ENCODE measurements at places on chromosomes 12 and 14. TPM values are rescaled to one million over a fixed set of nuclear protein-coding genes. Genes with fewer than 3 reads are reported as not detected.

DNA sequence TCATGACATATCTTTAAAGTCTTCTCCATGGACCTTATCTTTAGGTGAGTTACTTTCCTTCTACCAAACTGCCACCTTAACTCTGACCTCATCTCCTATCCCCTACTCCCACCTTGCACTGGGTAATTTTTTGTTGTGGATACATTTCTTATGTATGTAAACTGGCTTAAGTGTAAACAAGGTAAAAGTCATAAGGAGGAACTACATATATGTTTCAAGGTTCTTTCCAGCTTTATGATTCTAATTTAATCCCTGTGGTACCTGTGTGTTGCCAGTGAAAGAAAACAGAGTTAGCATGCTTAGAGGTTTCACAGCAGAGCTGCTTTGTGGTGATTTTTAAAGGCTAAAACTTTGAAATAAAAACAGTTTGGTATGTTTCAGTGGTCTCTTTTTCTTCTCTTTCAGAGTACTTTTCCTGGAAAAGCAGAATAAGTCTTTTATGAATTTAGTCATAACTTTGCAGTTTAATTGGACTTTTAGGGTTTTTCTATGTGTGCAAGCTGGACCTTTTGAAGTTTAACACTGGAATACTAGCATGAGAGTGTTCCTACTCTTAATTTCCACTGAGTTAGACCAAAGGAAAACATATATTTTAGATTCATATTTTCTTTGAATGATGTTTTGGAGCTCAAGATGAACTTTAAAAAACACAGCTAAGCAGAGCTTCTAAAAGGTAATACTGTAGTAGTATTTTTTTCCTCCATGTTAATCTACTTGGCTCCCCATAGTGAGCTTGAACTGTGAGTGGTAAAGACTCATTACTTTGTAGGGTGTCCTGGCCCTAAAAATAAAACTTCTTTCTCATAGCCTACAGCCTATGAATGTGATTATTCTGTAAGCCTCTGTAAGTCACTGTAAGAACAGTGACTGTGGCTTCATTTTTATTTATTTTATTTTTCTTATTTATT, 105.4 kb downstream of the FUT8 start:
- H3K27ac ChIP-seq, result no peak overlapping the region
- DNase-seq, result no peak
- no peaks in the 10 kb centered on the region for H3K36me3 ChIP-seq
- no peak overlapping the region for H3K4me3 ChIP-seq

- no peak overlapping the region for H3K4me3 ChIP-seq
- no peaks in the 10 kb centered on the region for H3K27me3 ChIP-seq
- H3K36me3 ChIP-seq, result no peaks in the 10 kb centered on the region
- DNase-seq, result peak; percentile 55
Measured at GRCh38 chr14:84442521-84442920, 1087.4 kb upstream of the FLRT2 start.

- H3K4me3 ChIP-seq, result no peak overlapping the region
- no peaks in the 10 kb centered on the region for H3K36me3 ChIP-seq
- H3K4me1 ChIP-seq, result no peaks in the 10 kb centered on the region
- no peak for DNase-seq
- peak overlapping the region; percentile 51 for H3K27ac ChIP-seq
Measured at GRCh38 chr12:74983917-74984316, 225.7 kb downstream of the KCNC2 start.

DNA sequence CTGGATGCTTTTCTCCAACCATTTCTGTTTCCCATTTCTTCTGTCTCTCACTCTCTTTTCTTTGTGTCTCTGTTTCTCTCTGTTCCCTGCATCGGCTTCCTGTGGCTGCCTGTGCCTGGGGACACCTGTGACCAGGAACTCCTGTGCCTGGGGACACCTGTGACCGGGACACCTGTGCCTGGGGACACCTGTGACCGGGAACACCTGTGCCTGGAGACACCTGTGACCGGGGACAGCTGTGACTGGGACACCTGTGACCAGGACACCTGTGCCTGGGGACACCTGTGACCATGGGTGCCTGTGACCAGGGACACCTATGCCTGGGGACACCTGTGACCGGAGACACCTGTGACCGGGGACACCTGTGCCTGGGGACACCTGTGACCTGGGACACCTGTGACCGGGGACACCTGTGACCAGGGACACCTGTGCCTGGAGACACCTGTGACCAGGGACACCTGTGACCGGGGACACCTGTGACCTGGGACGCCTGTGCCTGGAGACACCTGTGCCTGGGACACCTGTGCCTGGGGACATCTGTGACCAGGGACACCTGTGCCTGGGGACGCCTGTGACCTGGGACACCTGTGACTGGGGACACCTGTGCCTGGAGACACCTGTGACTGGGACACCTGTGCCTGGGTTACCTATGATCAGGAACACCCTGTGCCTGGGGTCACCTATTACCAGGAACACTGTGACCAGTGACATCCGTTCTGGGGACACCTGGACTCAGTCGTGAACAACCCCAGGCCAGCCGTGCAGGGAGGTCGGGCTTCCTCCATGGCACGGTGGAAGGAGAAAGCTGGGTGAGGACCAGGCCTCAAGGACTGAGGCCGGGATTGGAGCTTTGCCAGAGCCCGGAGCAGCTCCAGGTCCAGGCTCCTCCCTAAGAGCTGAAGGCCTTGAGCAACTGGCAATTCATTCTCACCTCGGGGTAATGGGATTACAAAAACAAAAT, 23.4 kb upstream of the FBRSL1 start:
- no peak for DNase-seq
- H3K27me3 ChIP-seq, result no peaks in the 10 kb centered on the region
- no peak overlapping the region for H3K27ac ChIP-seq
- H3K36me3 ChIP-seq, result no peaks in the 10 kb centered on the region

GRCh38 chr12:68048648-68049297, 59.5 kb downstream of the IFNG-AS1 start:
- no peak for DNase-seq
- H3K36me3 ChIP-seq, result no peaks in the 10 kb centered on the region
- no peaks in the 10 kb centered on the region for H3K27me3 ChIP-seq
- H3K4me1 ChIP-seq, result no peaks in the 10 kb centered on the region
- H3K4me3 ChIP-seq, result no peak overlapping the region
- H3K27ac ChIP-seq, result no peak overlapping the region

Gene BCL11B
- total RNA-seq, result 1.3 TPM

Gene METTL1
- total RNA-seq, result 37.9 TPM

GRCh38 chr14:36069535-36069900, 107.0 kb downstream of the PTCSC3 start:
- H3K36me3 ChIP-seq, result no peaks in the 10 kb centered on the region
- H3K4me3 ChIP-seq, result no peak overlapping the region
- H3K27ac ChIP-seq, result no peak overlapping the region

DNA sequence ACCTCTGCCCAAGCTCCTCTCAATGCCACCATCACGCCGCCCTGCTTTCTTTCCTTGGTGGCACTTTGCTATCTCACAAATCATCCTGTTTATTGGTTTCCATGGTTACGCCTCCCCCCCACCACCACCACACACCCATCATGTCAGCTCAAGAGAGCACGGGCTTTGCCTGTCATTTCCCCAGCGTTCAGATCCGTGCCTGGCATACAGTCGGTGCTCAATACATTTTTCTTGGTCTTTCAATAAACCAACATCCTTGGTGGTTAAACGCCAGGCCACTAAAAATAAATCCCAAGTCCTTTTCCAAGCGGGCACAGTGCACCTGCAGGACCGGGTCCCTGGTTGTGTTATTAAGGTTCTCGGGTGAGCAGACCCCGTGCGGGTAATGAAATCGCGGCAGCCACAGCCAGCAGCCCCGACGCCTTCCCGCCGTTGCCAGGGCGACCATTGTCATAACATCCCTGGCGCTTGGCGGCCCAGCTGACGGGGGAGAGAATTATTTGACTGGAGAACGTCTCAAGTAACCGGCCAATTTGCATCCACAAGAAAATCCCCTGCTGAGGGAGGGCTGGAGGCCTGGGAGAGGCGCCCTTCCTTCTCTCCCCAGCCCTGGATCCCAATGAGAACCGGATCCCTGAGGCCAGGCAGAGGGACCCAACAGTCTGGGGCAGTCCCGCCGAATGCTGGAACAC, 92.9 kb downstream of the KSR2 start:
- peak; percentile 74 for DNase-seq
- no peaks in the 10 kb centered on the region for H3K4me1 ChIP-seq
- H3K36me3 ChIP-seq, result no peaks in the 10 kb centered on the region
- no peak overlapping the region for H3K27ac ChIP-seq
- no peak overlapping the region for H3K4me3 ChIP-seq

- peaks cover 77% of the 10 kb centered on the region for H3K36me3 ChIP-seq
- H3K27me3 ChIP-seq, result no peaks in the 10 kb centered on the region
- H3K27ac ChIP-seq, result peak overlapping the region; percentile 23
- peaks cover 25% of the 10 kb centered on the region for H3K4me1 ChIP-seq
- no peak overlapping the region for H3K4me3 ChIP-seq
Measured at GRCh38 chr12:124420041-124420995, 125.4 kb downstream of the RFLNA start.

Gene IAPP
- total RNA-seq, result not detected

Gene CLEC2A
- total RNA-seq, result not detected

GRCh38 chr12:38151991-38152700, 164.4 kb upstream of the ALG10B start:
- DNase-seq, result no peak
- no peaks in the 10 kb centered on the region for H3K4me1 ChIP-seq
- no peaks in the 10 kb centered on the region for H3K36me3 ChIP-seq
- H3K27ac ChIP-seq, result no peak overlapping the region
- no peaks in the 10 kb centered on the region for H3K27me3 ChIP-seq
- H3K4me3 ChIP-seq, result no peak overlapping the region

Gene AMDHD1
- total RNA-seq, result not detected
